ENCODE measurements at places on chromosomes 16 and 17.
A peak's percentile ranks its signal among the peaks of the same experiment; 100 is the strongest.

GRCh38 chr16:80552277-80552676 lies 11.5 kb downstream of the DYNLRB2 start:
- DNase-seq: no peak

DNA sequence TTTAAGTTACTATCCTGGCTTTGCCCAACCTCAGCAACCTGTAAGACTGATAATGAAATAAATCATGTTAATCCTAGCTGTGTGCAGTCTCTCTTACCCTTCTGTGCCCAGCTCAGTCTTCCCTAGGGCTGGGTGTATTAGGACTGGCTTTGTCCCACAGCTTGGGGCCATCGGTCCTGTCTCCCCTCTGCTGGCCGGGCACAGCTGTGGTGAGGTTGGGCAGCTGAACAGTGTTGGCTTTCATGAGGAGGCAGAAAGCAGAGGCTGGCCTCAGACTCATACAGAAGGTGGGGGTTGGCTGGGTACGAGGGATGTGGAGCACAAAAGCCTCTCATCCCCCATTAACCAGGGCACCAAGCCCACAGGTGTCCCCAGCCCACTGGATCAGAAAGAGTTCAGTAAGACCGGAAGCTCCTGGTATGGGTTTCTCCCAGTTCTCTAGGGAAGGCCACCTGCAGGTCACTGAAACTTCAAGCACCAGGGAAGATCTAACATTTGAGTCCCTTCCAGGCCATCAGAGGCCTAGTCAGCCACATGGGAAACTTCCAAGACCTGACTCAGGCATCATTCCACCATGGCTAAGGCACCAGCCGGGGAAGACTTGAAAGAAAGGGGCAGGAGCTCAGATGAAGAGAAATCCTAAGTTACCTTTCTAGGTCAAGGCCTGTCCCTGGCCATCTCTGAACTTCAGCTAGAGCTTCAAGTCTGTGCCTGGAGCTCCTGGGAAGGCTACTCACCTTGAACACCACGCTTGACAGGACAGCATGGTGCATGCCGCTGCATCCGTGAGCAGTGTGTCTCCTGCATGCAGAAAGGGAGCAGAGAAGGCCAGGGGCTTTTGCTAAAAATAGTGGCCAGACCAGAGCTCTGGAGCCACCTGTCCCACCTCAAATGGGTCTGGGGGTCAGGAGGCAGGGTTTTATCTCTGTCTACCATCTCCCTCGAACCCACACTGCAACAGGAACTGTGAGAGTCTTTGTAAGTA lies 8.8 kb downstream of the CNP start:
- no peak for DNase-seq

DNA sequence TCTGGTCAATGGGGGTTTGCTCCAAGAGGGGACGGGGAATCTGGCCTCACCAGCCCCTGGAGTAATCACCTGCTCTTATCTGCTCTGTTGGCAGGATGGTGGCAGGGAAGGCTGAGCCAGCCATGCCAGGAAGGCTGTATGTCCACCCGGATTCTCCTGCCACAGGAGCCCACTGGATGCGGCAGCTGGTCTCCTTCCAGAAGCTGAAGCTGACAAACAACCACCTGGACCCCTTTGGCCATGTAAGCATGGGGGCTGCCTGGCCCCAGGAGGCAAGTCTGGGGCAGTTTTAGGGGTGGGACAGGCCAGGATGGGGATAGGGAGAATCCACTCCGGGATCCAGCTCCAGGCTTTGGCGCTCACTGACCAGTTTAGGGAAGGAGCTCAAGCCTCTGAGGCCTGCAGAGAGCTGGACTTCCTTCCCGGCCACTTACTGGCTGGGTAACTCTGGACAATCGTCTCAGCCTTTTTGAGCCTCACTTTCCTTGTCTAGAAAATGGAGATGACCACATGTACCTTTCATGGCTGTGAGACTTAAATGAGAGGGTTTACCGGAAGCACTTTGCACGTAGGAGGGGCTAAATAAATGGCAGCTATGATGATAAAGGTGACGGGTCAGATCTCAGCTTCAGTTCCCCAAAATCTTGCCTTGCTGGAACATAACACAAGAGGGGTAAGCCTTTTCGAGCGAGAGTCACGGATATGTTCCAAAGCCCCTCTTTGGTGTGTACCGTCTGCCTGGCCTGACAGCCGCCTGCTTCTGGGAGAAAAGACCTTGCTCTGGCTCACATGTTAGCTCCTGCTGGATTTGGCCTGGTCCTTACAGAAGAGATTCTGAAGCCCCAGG lies 15.4 kb downstream of the TBX4 start:
- no peak for DNase-seq

DNA sequence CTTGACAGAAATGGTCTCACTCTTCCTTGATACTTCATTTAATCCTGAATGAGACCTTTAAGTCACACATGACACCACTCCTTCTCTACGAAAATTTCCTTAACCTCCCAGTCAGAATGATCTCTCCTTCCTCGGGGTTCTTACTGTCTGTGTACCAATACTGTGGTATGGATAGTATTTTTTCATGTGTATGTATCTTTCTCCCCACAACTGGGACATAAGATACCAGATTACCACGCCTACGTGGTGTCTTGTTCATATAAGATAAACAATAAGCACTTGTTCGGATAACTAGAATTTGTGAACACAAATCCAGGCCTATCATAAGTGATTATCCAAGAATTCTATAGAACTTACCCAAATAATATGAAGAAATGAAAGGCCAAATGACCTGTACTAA lies 11.3 kb downstream of the NUP88 start:
- DNase-seq: no peak

GRCh38 chr16:15457958-15458357 lies 23.6 kb downstream of the BMERB1 start:
- no peak for DNase-seq

GRCh38 chr17:31397256-31397939 lies 5.9 kb downstream of the RAB11FIP4 start:
- no peak for DNase-seq

GRCh38 chr17:8946476-8946875 lies 19.0 kb downstream of the PIK3R5 start:
- DNase-seq: no peak

DNA sequence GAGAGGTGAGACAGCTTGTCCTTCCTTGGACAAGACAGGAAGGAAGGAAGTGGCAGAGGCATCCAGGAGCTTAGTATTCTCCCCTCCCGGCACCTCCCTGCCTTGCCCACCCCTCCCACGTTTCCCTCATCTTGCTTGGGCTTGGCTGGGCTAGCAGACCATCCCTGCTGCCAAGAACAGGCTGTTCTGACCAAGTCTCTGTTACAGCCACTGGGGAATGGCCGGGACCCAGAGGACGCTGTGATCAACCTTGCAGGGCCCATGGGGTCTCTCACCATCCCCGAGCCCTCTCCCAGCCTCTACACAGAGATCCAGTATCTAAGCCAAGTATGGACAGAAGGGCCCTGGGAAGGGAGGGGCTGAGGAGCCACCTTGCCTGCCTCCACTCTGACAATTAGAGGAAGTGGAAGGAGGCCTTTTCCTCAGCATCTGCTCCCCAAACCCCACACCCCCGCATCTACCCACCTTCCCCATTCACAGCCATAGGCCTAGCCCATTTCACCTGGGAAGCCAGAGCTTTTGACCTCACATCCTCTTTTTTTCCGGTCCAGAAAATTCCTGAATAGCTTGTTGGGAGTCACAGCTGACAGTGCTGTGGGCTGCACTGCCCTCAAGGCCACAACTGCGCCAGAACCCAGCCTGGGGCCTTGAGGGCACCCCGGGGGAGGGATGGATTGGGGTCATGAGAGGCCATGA lies 14.1 kb downstream of the CD300LG start:
- no peak for DNase-seq

GRCh38 chr17:8985054-8985701 lies 19.7 kb upstream of the PIK3R5 start:
- DNase-seq: no peak

DNA sequence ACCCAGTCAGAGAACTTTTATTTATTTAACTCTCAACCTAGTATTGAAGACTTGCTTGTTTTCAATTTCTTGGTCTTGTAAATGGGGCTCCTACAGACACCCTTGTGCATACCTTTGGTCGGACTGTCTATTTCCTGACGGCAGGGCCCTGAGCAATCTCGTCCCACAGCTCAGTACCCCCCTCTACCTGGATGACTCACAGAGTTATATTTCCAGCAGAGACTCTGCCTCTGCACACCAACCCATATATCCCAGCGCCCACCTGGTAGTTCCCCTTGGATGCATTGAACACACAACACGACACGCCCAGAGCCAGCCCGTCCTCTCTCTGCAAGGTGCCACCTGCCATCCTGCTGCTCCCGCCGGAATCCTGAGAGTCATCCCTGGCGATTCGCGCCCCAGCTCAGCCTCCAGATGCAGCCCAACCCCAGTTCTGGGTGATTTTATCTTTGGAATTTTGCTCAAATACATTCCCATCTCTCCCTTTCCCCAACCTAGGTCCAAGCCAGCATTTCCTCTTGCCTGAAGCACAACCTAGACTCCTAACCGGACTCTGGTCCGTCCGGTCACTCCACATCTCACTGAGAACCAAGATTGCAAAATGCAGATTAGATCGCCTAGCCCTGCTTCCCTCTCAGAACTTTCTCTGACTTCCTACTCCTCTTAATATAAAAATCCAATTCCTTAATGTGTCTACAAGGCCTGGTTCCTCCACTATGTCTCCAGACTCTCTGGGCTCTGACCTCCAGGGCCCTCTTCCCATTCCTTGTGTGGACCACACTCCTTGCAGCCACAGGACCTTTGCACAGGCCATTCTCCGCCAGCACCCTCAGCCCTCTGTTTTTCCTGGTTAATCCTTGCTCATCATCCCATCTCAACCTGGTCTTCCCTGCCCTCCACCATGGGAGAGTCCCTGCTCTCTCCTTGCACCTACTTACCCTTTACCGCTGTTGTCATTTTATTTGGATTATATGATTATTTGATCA lies 129.2 kb downstream of the SEC14L1 start:
- DNase-seq: no peak

DNA sequence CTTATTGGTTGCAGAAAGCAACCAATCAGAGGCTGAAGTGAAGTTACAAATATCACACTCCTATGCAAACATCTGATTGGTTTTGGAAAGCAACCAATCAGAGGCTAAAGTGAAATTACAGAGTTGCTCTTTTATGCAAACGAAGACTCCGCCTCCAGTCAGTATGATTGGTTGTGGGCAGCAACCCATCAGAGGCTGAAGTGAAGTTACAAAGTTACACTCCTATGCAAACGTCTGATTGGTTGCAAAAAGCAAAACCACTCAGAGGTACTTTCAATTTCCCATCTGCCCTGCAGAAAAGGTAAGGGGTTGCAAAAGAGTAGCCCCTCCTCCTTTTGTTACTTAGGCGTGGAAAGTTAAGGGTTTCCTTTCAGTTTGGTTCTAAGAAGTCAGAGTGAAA lies 697.3 kb downstream of the MAF start:
- no peak for DNase-seq

- no peak for DNase-seq
These were observed 101.2 kb downstream of the OR1D5 start for GRCh38 chr17:2962236-2962635.

DNA sequence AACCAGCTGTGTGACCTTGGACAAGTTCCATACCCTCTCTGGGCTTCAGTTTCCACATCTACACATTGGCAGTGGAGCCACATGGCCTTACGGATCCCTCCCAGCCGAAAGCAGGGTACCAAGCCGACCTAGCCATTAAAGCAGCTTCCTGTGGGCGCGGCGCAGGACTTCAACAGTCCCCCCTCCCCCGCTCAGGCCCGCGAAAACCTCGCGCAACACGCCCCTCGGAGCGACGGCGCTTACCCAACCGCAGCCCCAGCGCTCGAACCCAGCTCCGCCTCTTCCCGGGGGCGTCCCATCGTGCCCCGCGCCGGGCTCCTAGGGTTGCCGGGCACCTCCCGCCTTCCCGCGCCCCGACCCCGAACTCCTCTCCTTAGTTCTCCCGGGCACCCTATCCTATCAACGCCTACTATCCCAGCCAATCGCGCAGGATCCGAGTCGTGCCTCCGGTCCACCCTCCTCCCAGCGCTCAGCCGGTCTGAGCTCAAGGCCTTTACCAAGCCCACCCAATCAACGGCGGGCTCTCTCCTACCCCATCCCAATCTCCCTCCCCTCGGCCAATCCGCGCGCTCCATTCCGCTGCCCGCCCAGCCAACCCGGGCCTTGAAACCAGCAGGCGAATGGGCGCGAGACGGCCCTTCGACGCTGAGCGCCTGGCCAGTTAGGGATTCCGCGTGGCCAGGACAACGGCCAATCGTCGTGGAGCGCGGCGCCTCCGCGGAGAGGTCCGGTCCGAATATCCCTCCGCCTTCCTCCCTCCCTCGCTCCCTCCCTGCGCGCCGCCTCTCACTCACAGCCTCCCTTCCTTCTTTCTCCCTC lies at the start of gene KPNB1:
Gene KPNB1 (plus strand): TSS at position 767 of the 819 bp plus-strand sequence. CDS start 326 bp downstream, outside the sequence.
- DNase-seq: peak; percentile 94

- DNase-seq: no peak
These were observed 288.9 kb upstream of the C16orf82 start for GRCh38 chr16:26777821-26778220.

- DNase-seq: no peak
These were observed 147.1 kb downstream of the WWOX start for GRCh38 chr16:78246559-78246958.

DNA sequence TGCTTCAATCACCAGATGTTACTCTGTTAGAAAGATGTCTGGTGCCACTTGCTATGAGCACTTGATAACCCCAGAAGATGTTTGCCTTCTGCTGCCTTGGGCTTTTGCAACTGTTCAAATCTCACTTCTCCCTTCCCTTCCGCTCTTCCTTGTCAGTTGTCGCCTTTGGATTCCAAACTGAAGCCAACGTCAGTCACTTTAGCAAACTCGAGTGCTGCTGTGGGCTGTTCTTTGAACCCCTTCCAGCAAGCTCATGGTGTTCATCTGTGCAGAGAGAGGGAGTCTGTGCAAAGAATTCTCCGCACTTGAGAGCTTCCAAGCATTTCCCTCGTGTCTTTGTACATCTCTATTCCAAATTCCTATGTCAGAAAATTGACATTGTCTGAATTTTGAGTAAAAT lies 879.4 kb downstream of the CDH11 start:
- no peak for DNase-seq

GRCh38 chr16:17204206-17204605 lies 266.6 kb downstream of the XYLT1 start:
- no peak for DNase-seq

GRCh38 chr16:75576384-75576811 lies 10.2 kb downstream of the GABARAPL2 start:
- DNase-seq: no peak

- DNase-seq: no peak
These were observed 36.2 kb downstream of the IL4R start for GRCh38 chr16:27350006-27350405.

GRCh38 chr17:78794399-78794798 lies 12.3 kb upstream of the CYTH1 start:
- DNase-seq: no peak

GRCh38 chr17:81424151-81425017 lies 29.1 kb downstream of the BAHCC1 start:
- no peak for DNase-seq

GRCh38 chr16:1124795-1125194 lies 28.1 kb upstream of the CACNA1H start:
- DNase-seq: no peak

Measured in activated naive CD8-positive, alpha-beta T cell treated with anti-CD3 and anti-CD28 coated beads, Interleukin-2, amount 50 U/mL, for 16 hours (primary cell).